ENCODE measurements at places on chromosomes 12 and 14.

- no peak for DNase-seq
Observed at GRCh38 chr14:28785096-28785952, 18.7 kb downstream of the FOXG1 start.

DNA sequence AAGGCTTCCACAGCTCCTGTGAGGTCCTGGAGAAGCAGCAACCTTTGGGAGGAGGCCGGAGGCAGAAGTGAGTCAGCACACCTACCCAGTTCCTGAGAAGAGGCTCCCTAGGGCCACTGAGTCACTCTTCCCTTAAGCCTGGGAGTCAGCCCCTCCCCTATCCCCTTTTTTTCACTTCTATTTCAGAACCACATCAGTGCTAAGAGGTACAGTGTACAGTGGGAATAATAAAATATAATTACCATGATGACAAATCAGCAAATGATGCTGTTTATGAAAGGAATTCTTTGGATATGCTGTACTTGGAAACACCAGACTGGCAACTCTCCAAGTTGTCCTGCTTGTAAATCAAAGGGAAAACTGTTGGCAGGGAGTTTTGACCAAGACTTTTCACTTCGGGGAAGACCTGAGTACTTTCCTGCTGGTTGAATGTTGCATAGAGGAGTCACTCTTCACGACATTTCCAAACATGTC, 7.8 kb upstream of the TBPL2 start:
- DNase-seq, result no peak

DNA sequence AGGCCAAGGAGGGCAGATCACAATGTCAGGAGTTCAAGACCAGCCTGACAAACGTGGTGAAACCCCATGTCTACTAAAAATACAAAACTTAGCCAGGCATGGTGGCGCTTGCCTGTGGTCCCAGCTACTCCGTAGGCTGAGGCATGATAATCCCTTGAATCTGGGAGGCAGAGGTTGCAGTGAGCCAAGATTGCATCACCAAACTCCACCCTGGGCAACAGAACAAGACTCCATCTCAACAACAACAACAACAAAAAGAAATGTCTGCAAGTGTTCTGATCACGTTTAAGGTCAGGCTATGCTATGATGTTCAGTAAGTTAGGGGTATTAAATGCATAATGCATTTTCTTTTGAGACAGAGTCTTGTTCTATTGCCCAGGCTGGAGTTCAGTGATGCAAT, 6.7 kb upstream of the PLD4 start:
- DNase-seq, result peak; percentile 7

DNA sequence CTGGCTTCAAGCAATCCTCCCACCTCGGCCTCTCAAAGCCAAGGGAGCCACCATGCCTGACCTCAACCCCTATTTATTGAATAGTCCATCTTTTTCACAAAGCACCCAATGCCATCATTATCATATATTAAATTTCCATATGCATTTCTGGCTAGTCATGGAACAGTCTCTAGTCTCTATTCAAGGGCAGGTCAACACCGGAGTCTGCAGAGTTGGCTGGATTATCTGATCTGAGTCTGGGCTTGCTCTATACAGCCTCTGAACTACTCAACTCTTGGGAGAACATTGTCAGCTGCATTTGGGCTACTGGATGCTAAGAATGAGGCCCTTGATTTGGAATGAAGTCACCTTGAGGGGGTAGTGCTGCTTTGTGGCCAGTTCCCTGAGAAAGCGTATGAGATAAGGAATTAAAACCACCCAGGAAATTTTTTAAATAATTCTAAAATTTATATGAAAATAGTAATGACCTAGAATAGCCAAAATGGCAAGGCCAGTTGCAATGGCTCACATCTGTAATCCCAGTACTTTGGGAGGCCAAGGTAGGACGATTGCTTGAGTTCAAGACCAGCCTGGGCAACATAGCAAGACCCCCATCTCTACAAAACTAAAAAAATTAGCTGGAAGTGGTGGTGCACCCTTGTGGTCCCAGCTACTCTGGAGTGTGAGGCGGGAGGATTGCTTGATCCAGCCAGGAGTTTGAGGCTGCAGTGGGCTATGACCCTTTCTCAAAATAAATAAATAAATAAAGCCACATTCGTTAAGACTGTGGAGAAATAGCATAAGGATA, 6.9 kb upstream of the NAA25 start:
- DNase-seq, result no peak

GRCh38 chr12:131281016-131281415, 327.3 kb downstream of the ADGRD1 start:
- DNase-seq, result no peak

GRCh38 chr12:6285063-6285477, 25.4 kb upstream of the PLEKHG6 start:
- peak; percentile 14 for DNase-seq

- no peak for DNase-seq
Observed at GRCh38 chr12:58870595-58870994, 49.7 kb downstream of the LRIG3 start.

Measured in MV-4-11 (cell line).